Lower leg skin (tissue), 4 donors: ENCODE measurements at places on chromosomes 2 and 18.

GRCh38 chr2:222730366-222730999 lies 59.0 kb downstream of the MOGAT1 start:
- DNase-seq: no peak

- no peak for DNase-seq
These were observed 53.1 kb downstream of the RHBDD1 start for GRCh38 chr2:226888971-226889370.

DNA sequence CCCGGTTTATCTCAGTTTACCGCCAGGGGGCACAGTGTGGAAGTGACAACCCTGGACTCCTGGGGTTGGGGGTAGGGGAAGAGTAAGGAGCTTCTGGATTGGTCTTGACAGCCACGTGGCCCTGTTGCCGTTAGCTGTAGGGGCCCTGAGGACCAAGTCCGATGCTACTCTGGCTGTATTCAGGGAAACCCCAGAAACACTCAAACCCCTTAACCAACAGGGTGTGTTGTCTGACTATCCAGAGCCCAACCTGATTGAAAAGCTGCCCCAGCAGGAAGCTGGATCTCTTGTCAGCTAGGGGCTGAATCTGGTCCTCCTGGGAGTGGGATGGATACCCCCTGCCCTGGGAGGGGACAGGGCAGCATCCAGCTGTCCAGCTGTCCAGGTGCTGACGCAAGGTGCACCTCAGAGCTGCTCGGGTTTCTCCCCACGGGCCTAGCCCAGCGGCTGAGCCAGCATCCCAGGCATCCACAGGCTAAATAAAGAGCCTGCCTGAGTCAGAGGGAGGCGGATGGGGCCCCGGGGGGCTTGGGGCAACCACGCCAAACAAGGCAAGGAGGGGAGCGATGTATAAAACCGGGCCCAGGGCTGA lies 3.1 kb upstream of the GMPPA start:
- DNase-seq: no peak

GRCh38 chr2:100580367-100581276 lies 17.8 kb downstream of the PDCL3 start:
- no peak for DNase-seq

DNA sequence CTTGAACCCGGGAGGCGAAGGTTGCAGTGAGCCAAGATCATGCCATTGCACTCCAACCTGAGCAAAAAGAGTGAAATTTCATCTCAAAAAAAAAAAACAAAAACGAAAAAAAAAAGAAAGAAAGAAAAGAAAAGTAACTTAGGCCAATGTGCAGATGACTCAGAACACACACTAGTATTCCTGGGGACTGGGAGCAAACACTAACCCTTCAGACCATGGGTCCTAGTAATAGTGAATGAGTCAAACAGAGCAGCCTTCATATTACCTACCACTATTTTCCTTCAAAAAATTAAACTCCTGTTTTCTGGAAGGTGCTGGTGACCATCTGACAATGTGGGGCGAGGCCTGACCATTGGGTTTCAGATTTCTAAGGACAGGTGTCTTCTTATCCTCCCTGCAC lies 253.4 kb downstream of the PIEZO2 start:
- no peak for DNase-seq
